ENCODE measurements at places on chromosomes 1 and 21.

GRCh38 chr1:35860696-35861095, 22.3 kb upstream of the AGO1 start:
- DNase-seq: no peak

DNA sequence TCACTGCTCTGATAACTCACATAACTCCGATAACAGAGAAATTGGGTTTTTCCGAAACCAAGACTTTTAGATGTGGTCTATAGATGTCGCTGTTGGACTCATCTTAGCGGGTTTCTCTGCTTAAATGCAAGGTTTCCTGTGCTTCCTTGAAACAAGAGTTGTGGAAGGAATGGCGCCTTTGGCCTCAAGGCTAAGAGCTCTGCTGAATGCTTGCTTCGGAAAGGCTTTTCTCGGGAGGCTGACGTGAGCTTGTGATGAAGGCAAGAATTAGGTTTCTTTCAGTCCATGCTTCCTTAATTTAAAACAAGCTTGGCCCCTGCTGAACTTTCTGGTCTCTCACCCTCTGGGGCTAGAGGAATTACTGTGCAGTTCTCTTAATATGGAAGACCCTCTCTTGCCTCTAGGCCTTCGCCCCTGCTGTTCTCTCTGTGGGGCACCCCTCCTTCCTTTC, 113.5 kb downstream of the MAP3K21 start:
- DNase-seq: no peak

GRCh38 chr1:116586741-116587143, 15.9 kb upstream of the CD58 start:
- DNase-seq: no peak

- no peak for DNase-seq
These were observed 82.7 kb downstream of the HLCS start for GRCh38 chr21:36883532-36884486.

DNA sequence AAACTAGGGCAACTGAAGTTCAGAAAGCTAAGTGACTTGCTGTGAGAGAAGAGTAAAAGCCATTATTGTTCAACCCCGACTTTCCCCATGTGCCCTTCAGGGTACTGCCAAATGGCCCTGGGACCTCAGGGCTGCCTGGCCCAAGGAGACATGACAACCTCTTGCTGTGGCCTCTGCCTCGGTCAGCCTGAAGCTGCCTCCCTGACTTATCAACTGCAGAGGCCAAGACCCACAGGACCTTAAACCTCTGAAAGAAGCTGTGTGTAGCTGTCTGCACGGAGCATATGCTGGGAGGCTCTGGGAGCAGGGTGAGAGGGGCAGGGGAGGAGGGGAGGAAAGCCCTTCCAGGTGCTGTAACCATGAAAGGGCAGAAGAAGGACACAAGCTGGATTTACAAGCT, 35.9 kb downstream of the HMGB4 start:
- DNase-seq: no peak

DNA sequence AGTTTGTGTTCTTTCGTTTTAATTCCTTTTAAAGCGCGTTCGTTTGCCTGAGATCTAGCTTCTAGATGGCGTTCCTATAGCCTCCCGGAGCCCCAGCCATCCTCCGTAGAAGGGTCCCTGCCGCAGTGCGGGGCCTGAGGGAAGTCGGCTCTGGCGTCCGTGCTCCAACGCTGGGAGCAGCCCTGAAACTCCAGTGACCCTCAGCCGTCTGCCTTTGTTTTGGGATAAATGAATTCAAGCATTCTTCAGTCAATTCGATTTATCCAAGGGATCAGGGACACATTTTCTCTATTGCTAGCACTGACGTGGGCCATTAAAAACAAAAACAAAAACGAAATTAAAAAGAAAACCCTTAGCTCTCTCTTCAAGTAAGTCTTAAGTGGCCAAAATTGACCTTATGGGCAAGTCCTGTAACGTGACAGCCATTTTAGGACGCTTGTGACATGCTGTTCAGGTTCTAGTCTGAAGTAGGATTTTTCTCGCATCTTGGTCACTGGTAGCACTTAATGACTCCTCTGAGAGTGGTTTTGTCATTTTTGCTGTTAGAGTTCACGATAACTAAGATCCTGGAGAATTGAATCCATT, 742 bp upstream of the HSPA13 start:
- no peak for DNase-seq

- DNase-seq: no peak
These were observed 49.3 kb upstream of the NEK2 start for GRCh38 chr1:211724687-211725196.

DNA sequence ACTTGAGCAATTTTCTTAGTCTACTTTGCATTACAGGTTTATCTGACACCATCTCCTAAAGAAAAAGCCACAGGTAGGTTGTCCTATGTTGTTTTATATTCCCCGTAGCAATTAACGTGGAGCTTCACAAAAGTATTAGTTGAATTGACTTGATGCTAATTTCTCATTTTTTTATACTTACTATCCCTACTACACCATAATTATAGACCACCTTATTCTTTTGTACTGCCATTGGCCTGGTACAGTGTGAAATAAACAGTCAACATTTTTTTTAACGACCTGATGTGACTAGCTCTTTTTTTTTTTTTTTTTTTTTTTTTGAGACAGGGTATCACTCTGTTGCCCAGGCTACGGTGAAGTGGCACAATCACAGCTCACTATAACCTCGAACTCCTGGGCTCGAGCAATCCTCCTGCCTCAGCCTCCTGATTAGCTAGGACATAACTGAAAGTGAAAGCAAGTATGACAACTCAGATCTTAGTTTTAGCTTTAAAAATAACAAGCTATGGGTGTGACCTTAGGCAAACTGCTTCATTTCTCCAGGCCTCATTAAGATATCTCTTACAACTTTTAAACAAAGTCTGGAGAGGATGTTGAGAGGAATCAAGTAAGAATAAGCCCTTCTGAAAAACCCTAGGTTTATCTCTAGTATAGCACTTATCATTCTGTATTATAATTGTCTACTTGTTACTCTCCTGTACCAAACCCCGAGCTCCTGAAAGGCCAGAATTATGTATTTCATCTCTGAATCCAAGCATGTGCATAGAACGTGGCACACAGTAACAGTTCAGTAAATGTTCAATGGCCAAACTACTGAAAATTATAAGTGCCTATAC, 49.5 kb downstream of the LUZP1 start:
- peak; percentile 34 for DNase-seq

DNA sequence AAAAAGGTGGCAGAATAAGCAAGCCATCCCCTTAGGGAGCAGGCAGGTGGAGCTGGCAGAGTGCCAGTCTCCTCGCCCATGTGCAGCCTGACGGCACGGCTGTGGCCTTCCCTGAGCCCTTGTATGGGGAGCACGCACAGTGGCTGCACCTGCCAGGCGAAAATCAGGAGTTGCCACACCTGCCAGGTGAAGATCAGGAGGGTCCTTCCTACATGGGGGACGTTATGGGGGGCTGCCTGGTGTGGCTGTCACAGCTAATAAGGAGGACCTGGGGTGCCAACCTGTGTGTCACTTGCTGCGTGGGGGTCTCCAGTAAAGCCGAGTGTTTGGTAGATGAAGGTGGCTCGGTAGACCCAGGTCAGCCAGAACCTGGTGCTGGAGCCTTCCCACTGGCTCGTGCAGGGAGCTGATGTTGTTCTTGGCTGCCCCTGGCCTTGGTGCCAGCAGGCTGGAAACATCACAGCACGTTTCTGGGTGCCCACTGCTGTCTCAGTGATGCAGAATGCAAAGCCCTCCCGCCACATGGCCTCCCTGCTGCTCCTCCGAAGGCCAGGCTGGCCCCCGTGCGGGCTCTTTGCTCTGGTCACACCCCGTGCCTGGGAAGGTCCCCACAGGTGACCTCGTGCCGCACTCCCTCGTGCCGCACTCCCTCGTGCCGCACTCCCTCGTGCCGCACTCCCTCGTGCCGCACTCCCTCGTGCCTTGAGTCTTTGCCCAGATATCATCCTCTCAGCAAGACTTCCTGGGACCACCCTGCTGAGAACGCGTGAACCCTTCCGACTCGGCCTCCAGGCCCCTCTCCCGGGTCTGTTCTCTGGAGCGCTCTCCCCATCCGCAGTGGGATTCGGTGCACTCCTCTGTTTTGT, 55.4 kb downstream of the SLC37A1 start:
- no peak for DNase-seq

- no peak for DNase-seq
These were observed 116.8 kb upstream of the GORAB start for GRCh38 chr1:170414989-170415709.

GRCh38 chr1:13699510-13699909, 478 bp upstream of the PRDM2 start:
- no peak for DNase-seq

DNA sequence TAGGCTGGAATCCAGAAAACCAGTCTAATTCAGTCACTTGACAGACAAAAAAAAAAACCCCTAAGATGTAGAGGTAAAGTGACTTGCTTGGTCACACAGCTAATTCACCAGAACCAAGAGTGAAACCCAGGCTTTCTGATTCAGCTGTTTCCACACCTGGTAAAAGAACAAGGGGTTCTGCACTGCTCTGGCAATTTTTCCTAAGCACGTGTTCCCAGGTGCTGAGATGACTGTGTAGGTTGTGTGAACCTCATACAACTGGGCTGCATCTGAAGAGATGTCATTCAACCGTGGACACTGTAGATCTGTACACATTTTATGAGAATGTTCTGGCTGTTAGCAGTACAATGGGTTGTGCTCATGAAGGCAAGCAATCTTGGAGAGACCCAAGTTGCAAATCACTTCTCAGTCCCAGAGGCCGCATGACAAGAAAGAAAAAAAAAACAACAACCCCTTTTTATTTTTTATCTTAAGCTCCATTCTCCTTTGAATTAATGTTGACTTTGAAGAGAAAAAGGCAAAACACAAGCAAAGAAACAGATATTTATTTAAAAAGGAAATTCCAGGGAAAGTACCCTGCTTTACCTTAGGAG, 95.4 kb downstream of the INTS7 start:
- DNase-seq: no peak

DNA sequence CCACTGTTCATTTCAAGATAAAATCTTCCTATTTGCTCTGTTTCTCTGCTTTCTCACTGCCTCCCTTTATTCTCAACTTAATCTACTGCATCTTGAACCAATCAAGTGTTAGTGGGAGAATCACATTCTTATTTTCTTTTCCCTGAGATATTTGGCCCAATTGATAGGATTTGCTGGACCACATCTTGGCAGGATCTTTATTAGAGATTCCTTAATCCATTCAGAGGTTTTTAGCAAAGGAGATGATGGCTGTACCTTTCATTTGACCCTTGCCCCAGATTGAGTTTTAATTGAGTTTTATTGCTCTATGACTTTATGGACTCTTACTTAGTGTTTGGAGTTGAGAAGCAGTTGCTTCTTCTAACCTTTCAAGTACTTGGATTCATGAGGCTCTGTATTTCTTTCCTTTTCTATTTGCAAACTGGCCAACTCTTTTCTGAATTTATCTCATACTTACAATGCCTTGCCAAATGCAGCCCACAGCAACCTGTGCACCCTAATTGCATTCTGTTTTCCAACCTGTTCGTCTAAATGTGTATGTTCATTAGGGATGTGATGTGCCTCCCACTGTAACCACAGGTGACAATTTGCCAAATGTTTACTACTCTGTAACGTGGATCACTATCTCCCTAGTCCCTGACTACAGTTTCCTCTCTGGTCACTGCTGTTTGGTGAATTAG, 274.8 kb upstream of the KAZN start:
- DNase-seq: no peak

GRCh38 chr1:119372503-119373086, 4.0 kb downstream of the HAO2 start:
- DNase-seq: no peak

GRCh38 chr21:44510109-44510507, 29.9 kb downstream of the KRTAP10-1 start:
- DNase-seq: no peak

DNA sequence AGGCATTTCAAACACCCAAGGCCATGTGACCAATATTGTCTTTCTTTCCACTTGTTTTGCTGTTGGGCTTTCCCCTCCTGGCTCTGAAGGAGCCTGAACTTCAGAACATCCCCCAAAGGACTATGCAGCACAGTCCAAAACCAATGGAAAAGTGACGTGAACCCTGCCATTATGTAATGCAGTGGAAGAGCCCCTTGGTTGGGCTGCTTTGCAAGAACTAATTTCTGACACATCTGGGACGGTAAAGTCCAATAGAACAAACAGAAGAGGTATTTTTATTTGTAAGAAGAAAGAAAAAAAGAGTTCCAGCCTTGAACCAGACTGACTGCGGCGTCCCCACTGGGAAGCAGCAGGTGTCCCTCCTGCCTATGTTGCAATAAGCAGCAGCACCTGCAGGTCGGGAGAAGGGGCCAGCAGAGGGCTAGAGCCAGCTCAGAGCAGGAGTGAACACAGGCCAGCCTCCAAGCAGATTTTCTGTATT, 116.7 kb downstream of the CDC7 start:
- no peak for DNase-seq

- DNase-seq: no peak
These were observed 4.8 kb upstream of the ZNF687 start for GRCh38 chr1:151277249-151277648.

DNA sequence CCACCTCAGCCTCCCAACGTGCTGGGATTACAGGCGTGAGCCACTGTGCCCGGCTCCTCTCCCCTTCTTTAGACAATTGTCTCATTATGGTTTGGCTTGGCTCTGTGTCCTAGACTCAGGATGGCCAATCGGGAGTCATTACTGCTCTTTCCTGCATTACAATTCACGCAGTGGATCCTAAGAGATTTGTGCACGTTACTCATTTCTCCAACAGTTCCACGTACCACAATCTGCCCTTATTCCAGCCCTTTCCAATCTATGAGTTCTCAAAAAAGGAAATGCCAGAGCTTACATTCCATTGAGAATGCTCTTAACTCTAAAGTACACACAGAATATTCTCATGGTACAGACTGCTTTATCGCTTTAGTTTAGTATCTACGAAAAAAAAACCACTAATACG, 357.0 kb downstream of the GPATCH2 start:
- no peak for DNase-seq

- DNase-seq: no peak
These were observed 147.0 kb upstream of the FMN2 start for GRCh38 chr1:239944666-239945065.

DNA sequence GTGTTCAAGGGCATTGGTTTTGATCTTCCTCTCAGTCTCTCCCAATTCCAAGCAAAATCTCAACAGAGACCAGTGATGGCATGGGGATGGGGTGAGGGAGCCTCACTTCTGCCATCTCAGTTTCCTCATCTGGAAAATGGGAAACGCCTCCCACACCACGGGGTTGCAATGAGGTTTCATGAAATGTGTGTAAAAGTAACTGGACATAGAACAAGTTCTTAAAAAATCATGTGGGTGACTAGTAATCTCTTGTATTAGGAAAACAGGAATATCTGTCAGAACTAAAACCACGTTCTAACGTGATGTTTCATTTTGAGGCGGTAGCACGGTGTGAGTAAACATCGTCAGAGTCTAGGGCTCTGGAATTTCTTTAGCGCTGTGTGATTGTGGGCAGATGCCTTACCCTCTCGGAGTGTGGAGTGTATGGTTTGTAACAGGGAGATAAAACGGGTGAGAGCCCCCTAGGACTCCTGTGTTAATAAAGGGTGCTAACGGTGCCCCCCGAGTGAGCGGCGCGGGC, 55.5 kb upstream of the DNAJC6 start:
- no peak for DNase-seq

DNA sequence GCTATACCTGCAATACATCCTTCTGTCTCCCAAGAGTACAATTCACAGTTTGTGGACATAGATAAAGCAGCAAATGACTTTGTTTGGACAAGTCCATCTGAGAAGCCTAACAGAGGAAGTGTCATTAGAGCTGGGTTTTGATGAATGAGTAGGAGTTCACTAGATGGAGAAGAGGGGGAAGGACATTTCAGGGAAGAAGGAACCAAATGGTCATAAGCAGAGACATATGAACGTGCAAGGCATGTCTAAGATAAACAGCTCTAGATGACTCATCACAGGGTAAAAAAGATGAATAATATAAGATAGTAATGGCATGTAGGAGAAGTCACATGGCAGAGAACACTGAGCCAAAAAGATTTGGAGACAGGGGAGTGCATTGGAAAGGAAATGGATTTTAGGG, 54.5 kb downstream of the HMGB4 start:
- no peak for DNase-seq

Data from T-cell (primary cell).